ENCODE measurements at places on chromosomes 6 and 20. TPM values are rescaled to one million over a fixed set of nuclear protein-coding genes. Genes with fewer than 3 reads are reported as not detected.
A peak's percentile ranks its signal among the peaks of the same experiment; 100 is the strongest.

SMIM13 gene
- total RNA-seq, result 8.1 TPM

DNA sequence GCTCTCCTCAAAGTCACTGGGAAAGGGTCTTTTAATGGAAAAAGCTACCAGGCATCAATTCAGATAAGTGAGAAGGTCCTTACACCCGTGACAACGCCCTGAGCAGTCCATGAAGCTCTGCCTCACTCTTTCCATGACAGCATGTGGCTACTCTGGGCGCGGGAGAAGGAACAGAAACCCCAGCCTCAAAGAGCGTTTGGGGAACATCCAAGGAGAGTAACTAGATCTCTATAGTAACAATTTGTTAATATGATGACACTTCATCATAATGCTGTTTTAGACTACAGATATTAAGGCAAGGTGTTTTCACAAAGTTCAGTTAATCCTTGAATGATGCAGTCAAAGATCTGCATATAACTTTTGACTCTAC, 55.2 kb downstream of the KIF6 start:
- no peak for DNase-seq
- no peak overlapping the region for H3K4me3 ChIP-seq
- H3K36me3 ChIP-seq, result no peaks in the 10 kb centered on the region
- no peaks in the 10 kb centered on the region for H3K4me1 ChIP-seq
- no peak overlapping the region for H3K27ac ChIP-seq

GRCh38 chr6:69038841-69039240, 403.8 kb downstream of the ADGRB3 start:
- H3K4me3 ChIP-seq, result no peak overlapping the region
- no peaks in the 10 kb centered on the region for H3K4me1 ChIP-seq
- DNase-seq, result no peak

GRCh38 chr6:35048631-35049083, 92.5 kb downstream of the TCP11 start:
- no peak for DNase-seq
- H3K36me3 ChIP-seq, result no peaks in the 10 kb centered on the region
- no peak overlapping the region for H3K4me3 ChIP-seq
- H3K27me3 ChIP-seq, result no peaks in the 10 kb centered on the region
- peak overlapping the region; percentile 80 for H3K27ac ChIP-seq

ELOVL4 gene
- 2.9 TPM for total RNA-seq

DNA sequence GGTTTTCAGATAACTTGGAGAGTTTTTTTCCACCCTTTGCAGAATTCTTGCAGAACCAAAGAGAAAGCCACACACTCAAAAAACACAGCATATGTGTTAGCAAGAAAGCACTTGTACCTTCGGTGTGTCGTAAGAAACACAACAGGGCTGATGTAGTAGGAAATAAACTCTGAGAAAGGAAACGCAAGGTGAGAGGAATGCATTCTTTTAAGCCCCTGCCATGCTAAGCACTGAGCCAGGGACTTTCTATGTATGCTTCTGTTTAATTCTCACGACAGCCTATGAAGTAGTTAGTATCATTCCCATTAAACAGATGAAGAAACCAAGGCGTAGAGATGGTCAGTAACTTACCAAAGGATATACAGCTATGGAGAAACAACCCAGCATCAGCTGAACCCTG, 23.1 kb downstream of the NEDD9 start:
- no peaks in the 10 kb centered on the region for H3K27me3 ChIP-seq
- DNase-seq, result no peak
- peak overlapping the region; percentile 51 for H3K27ac ChIP-seq
- H3K4me3 ChIP-seq, result no peak overlapping the region
- peaks cover 74% of the 10 kb centered on the region for H3K4me1 ChIP-seq

DNA sequence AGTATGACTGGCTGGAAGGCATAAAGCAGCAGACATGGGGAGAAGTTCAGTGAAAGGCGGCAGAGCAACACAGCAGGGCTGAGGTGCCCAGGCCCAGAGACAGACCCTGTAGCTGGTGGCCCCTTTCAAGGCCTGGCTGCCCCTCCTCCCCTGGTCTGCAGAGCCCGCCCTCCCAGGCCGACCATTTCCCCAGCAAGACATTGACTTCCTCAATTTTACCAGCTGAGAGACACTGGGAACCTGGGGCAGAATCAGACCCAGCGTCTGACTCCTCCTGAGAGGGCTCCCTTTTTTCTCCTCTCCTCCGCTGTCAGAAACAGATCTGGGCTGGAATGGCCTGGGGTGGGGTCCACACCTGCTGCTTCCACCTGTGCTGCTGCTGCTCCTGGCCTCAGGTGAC, at the start of gene TREML4:
TREML4 (plus strand) TSS at position 254 of the 400 bp plus-strand sequence; CDS start at position 333, 79 bp downstream.
- no peak within 1 kb of the TSS for H3K27ac ChIP-seq
- DNase-seq, result no peak
- no peaks in the 10 kb centered on the region for H3K4me1 ChIP-seq
- H3K4me3 ChIP-seq, result no peak within 1 kb of the TSS
- no peaks in the 10 kb centered on the region for H3K27me3 ChIP-seq

DNA sequence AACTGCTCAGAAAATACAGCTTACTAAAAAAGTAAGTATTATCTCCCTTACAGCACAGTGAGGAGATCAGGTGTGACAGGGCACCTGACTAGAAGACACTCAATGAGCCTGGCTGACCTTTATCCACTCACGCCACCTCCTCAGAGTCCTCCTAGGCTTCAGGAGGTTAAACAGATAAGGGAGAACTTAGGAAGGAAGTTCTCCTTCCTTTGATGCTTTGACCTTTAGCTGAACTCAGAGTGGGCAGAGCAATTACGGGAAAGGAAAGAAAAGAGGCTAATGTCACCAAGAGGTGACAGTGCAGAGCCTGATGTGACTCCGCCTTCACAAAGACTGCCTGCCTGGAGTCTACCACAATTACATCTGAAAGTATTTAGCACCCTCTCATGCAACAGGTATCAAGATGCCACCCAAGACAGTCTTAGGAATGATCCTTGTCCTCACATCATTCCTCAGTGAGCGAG, 36.7 kb downstream of the MAN1A1 start:
- H3K27ac ChIP-seq, result no peak overlapping the region
- no peak for DNase-seq
- H3K4me1 ChIP-seq, result peaks cover 43% of the 10 kb centered on the region
- no peaks in the 10 kb centered on the region for H3K27me3 ChIP-seq

DNA sequence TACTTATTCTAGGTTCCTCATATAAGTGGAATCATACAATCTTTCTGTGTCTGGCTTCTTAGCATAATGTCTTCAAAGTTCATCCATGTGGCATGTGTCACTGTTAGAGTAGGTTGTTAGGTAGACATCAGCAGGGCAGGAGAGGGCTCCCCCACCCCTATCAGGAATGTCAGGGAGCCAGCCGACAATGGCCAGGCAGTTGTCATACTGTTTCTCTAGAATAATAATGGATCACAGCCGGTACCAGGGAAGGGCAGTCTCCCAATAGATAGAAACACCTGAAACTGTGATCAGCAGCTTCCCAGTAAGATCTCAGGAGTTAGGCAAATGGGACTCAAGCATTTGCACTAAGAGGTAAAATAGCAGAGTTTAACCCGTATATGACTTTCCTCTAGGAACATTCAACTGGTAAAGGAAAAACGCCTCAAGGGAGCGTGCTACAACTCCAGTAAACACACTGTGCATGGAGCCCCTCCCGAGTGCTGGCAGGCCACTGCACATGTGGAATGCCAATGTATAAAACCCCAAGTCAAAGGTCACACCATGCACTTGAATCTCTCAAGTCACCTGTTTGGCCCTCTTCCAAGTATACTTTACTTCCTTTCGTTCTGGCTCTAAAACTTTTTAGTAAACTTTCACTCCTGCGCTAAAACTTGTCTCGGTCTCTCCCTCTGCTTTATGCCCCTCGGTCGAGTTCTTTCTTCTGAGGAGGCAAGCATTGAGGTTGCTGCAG, 29.8 kb upstream of the SIRT5 start:
- no peaks in the 10 kb centered on the region for H3K27me3 ChIP-seq
- H3K36me3 ChIP-seq, result no peaks in the 10 kb centered on the region
- H3K27ac ChIP-seq, result no peak overlapping the region
- DNase-seq, result no peak
- no peak overlapping the region for H3K4me3 ChIP-seq

MYB gene
- 2.5 TPM for total RNA-seq

DNA sequence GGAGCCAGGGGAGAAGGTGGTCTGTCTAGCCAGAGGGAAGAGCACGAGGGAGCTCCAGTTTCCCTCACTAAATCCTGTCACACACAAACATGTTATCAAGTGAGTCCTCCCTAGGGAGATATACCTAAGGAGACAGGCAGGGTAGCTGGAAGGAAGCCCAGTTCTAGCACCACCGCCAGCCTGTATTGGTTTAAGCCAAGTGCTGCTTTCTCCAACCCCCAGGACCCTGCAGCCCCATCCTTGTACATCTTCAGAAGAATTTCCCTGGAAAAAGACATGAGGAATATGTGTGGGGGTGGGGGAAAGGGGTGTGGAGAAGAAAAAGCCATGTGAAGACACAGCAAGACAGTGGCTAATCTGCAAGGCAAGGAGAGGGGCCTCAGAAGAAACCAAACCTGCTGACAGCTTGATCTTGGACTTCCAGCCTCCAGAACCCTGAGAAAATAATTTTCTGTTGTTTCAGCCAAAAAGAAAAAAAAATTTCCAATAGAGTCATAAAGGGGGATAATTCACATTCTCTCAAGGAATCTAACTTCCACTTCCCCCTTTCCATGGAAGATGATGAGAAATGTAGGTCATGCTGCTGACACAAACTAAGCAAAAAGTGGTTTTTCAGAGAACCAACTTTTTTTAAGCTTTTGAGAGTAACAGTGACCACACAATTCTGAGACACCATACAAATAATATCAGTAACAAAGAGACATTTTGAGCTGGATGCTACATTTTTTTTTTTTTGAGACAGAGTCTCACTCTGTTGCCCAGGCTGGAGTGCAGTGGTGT, 103.2 kb upstream of the PRDM1 start:
- H3K4me1 ChIP-seq, result peaks cover 18% of the 10 kb centered on the region
- H3K27me3 ChIP-seq, result no peaks in the 10 kb centered on the region
- no peaks in the 10 kb centered on the region for H3K36me3 ChIP-seq
- no peak overlapping the region for H3K27ac ChIP-seq
- DNase-seq, result no peak

SUMO4 gene
- total RNA-seq, result 3.9 TPM

- H3K4me1 ChIP-seq, result no peaks in the 10 kb centered on the region
- DNase-seq, result no peak
- H3K27ac ChIP-seq, result no peak overlapping the region
- no peak overlapping the region for H3K4me3 ChIP-seq
- H3K36me3 ChIP-seq, result no peaks in the 10 kb centered on the region
Measured at GRCh38 chr20:62755817-62756724, 40.2 kb upstream of the MRGBP start.

CGA gene
- not detected for total RNA-seq

DNA sequence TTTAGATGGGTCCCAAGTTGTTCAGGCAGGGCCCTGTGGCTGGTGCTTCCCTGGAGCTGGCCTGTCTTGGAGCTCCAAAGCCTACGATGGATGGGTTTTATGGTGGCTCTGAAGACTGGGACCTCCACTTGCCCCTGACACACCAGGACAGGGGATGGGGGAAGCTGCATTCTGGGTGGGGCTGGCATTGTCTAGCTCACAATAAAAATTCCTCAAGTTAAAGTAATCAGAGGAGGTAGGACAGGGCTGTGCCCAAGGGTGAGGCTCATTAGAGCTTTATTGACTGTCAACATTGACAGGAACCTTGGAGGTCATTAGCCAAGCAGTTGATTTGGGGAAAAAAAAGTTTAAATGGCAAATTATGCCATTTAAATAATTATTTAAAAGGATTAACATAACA, 35.7 kb downstream of the TFAP2C start:
- no peak for DNase-seq
- H3K27ac ChIP-seq, result no peak overlapping the region
- H3K36me3 ChIP-seq, result no peaks in the 10 kb centered on the region

ECT2L gene
- total RNA-seq, result not detected

- DNase-seq, result no peak
- H3K4me3 ChIP-seq, result no peak overlapping the region
- H3K27me3 ChIP-seq, result no peaks in the 10 kb centered on the region
- H3K27ac ChIP-seq, result no peak overlapping the region
Measured at GRCh38 chr20:7695635-7696034, 244.6 kb downstream of the HAO1 start.

GRCh38 chr6:157756708-157757429, 66.2 kb upstream of the SNX9 start:
- no peak overlapping the region for H3K4me3 ChIP-seq
- peaks cover 36% of the 10 kb centered on the region for H3K4me1 ChIP-seq
- DNase-seq, result no peak
- no peaks in the 10 kb centered on the region for H3K36me3 ChIP-seq

MCM9 gene
- 25.8 TPM for total RNA-seq

DNA sequence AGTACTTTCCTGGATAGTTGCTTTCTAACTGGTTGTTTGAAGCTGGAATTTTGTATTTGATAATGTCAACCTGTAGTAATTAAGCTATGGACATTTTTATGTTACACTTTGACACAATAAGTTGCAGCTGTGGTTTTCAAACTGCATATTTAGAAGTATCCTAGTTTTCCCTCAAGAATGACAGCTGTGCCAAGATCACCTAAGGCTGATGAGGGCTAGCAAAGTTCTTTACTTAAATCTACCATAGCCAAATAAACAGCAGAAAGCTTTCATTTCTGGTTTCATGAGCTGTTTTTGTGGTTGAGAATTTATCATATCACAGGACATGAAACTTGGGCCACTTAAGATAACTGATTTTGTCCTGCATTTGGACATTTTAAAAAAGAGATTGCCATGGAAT, 30.6 kb downstream of the FAM229B start:
- no peak overlapping the region for H3K4me3 ChIP-seq
- H3K27me3 ChIP-seq, result no peaks in the 10 kb centered on the region

DNA sequence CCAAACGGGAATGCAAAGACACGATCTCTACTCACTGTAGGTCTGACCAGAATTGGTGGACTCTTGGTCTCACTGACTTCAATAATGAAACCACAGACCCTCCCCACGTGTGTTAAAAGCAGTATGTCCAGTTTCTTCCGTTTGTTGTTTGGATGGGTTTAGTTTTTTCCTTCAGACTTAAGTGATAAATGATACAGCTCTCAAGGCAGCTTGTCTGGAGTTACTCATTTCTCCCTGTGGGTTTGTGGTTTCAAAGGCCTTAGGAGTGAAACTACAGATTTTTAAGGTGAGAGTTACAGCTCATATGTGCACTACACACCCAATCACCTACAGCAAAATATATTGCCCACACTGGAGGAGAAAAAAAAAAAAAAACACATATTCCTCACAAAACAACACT, 86.7 kb upstream of the STMND1 start:
- H3K4me1 ChIP-seq, result no peaks in the 10 kb centered on the region
- no peak overlapping the region for H3K4me3 ChIP-seq
- no peak overlapping the region for H3K27ac ChIP-seq
- DNase-seq, result no peak
- no peaks in the 10 kb centered on the region for H3K36me3 ChIP-seq

TFAP2D gene
- not detected for total RNA-seq

EFCAB8 gene
- not detected for total RNA-seq

GRCh38 chr6:159833997-159834603, 34.0 kb downstream of the PNLDC1 start:
- peaks cover 12% of the 10 kb centered on the region for H3K4me1 ChIP-seq
- no peak overlapping the region for H3K4me3 ChIP-seq
- no peaks in the 10 kb centered on the region for H3K36me3 ChIP-seq
- DNase-seq, result no peak
- peak overlapping the region; percentile 12 for H3K27ac ChIP-seq
- no peaks in the 10 kb centered on the region for H3K27me3 ChIP-seq
